ENCODE measurements at places on chromosomes 11 and 22. TPM values are rescaled to one million over a fixed set of nuclear protein-coding genes. Genes with fewer than 3 reads are reported as not detected.
A peak's percentile ranks its signal among the peaks of the same experiment; 100 is the strongest.

The KCNK4 gene
- total RNA-seq: 0.52 TPM

The MRGPRX4 gene
- total RNA-seq: not detected

The SLC22A12 gene
- total RNA-seq: not detected

The KDM4D gene
- 0.93 TPM for total RNA-seq

The GDPD4 gene
- not detected for total RNA-seq

DNA sequence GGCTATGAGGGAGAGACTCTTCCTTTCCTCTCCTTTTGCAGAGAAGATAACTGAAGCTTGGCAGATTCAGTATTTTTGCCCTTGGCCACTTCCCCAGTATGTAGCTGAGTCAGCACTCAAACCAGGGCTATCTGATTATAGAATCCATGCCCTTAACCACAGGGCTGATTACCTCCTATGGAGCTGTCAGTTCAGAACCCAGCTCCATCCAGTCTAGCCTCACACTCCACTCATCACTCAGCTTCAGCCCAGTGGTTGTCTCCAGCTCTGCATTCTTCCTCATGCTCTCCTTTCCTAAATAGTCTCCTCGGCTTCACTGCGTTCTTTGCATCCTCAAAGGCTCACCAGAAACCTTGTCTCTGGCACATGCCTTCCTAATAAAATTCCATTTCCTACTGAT, 151.6 kb upstream of the BLID start:
- peak; percentile 83 for DNase-seq

DNA sequence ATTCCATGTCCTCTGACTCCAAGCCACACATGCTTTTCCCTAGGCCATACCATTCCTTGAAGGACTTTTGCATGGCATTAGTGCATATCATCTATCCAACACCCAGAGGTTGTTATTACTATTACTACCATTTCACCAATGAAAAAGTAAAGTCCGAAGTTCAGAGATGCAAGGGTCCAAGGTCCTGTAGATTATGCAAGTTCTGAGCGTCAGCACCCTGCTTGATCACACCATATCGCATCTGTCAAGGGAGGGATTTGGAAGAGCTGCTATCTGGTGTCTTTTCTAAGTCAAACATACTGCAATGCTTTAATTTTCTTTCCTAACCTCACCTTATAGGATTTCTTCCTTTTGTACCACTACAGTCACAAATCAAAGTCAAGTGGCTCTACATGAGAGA, 214.7 kb upstream of the CADM1 start:
- no peak for DNase-seq

- DNase-seq: peak; percentile 66
These were observed 50.4 kb downstream of the GDPD4 start for GRCh38 chr11:77250881-77251640.

GRCh38 chr11:12689029-12689755, 15.0 kb downstream of the TEAD1 start:
- DNase-seq: no peak

GRCh38 chr11:101487775-101488174, 96.0 kb downstream of the TRPC6 start:
- no peak for DNase-seq
